Activated T-helper 2 cell treated with anti-CD3 and anti-CD28 coated beads, Interferon-gamma antibody, Interleukin-2, Interleukin-4, amounts not matched to agents 10 μg/mL and 5 μg/mL and 100 μg/mL, durations not matched to agents 14 hours and 24 hours and 36 hours (primary cell): ENCODE measurements at places on chromosomes 6 and 20.
A peak's percentile ranks its signal among the peaks of the same experiment; 100 is the strongest.

DNA sequence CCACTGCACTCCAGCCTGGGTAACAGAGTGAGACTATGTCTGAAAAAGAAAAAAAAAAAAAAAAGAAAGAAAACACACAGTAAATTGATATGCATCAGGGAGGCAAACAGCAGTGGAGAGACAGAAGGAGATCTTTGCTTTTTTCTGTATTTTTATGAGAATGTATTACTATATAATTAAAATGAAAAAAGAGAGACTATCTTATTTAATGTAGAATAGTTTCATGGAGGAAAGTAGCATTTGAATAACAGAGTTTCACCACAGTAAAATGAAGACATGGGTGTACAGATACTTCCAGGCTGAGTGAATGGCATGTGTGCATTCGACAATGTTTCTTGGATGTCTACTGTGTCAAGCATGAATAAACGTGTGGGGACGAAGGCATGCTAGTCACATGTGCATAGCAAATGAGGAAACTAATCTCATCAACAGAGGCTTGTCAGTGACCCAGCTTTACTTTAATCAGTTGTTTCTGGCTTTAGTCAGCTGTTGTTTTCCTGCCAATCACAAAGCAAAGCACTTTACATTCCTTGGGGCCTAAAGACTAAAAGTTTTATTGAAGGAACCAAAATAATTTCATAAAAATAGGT is 55.5 kb upstream of the ARMH2 start:
- no peak for DNase-seq

DNA sequence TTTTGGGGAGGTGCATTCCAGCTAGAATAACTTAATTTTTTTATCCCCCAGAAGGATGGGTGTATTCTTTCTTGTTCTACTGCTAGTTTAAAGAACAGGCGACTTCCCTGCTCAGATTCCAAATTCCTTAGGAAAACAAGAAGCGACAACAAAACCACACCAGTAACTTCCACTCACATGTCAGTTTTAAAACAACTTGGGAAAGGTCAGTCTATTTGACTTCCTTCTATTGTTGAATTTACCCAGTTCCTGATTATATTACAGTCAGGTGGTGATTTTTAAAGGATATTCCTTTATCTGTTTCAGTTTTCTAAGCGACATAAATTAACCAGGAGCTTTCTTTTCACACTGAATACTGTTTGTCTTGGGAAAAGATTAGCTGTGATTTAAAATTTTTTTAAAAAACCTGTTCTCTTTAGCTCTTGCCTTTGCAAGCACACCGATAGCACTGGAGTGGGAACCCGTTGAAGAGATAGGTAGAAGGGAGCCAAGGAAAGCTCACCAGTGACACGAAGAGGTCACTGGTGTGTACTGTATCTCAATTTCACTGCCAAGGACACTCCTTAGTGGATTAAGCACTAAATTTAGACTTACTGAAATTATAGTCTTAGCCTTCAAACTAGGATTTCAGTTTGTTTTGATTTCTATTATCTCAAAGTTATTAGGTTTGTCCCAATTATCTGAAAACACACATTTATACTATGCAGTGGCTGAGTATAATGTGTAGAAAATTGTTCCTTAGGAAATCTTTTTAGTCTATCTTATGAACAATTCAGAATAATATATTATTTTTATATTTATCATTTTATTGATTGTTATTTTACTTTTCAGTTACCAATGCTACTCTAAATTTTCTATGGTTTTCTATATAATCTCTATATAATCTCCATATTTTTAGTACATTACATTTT is 22.3 kb downstream of the MARCKS start:
- DNase-seq, result no peak

DNA sequence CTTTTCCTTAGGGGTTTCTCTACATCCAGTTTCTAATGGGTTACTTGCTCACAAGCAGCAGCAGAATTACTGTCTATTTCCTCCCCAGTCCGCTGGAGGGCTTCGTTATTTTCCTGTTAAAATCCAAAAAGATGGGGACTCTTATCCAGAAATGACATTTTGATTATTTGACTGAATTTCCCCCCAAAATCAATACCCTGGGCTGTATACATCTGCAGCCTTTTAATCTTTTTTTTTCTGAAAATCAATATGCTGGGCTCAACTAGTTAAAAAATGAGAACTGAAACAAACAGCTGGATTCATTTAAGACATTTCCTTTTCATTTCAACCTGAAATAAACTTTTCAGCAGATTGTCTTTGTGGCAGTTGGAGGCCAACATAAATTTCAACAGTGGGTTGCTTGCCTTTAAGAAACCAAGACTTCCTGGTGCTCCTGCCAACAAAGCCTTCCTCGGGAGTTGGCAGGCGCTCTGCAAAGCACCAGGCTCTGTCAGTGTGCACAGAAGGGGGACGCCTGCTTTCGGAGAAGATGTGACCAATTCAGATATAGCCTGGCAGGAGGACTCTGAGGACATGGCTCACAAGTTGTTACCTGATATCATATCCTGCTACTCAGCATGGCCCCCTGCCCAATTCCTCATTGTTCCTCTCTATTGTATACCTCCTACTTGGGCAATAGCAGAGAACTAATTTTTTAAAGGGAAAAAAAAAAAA is 204.7 kb upstream of the ARG1 start:
- no peak for DNase-seq

DNA sequence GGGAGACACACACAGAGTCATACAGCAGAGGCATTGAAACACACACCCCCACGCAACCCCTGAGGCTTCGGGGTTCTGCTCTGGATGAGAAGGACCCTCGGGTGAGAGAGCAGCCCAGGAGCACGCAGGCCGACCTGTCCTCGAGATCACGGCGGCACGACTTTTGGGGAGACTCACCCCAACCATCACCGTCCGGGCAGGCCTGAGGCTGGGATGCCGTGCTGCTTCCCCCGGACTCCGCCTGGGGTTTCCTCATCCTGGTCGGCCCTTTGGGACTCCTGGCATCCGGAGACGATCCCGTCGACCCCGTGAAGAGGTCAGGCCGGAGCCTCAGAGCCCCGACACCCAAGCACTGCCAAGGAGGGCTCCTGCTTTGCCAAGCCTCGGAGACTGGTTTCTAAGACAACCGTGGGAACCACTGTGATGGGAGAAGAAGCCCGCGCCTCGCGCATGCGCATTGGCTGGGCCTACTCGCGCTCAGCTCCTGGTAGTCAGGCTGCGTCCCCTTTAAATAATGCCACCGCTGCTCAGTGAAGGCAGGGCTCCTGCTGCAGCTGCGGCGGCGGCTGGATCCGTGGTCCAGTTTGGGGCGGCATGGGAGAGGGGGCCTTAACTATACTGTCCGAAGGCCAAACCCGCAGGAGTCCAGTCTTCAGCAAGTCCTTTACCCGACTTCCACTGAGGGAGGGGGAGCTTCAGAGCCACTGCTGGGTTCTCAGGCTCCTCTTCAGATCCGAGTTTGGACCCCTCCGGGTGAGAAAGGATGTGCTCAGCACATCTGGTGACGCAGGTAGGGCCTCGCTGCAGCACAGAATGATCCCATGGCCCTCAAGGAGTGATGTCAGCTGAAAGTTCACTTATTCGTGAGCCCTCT is 171.4 kb upstream of the ZNF337 start:
- DNase-seq, result peak; percentile 66

DNA sequence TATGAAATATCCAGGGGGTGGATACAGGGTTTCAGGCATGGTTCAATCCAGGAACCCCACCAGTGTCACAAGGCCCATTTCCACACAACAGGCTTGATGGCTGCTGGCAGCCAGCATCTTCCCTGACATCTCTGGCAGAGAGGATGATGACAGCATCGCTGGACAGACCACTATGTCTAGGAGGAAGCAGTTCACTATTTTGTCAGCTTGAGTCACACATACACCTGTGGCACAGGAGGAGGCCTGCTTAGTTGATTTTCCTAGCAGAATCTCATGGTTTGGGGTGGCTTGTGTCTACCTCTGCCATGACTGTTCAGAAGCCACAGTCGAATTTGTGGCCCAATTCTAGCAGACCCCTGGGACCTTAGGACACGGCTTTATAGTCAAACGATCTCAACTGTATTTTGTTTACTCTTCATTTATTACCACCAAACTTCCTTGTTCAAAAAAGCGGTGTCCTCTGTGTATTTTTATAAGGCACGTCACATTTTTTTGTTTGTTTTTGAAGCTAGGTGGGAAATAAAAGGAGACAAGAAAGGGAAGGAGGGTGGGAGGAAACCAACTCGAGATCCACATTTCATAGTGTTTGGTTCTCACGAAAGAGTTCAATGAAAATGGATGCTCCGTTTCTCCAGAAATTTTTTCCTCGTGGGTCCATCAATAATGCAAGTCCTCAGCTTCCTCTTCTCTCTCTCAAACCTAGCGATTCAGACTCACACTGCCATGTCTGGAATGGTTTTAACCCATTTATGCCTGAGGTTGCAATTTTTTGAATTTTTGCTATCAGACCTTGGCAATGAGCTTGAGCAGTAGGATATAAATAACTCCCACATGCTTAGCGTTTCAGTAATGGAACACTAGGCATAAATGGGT is 94.4 kb downstream of the TOX2 start:
- DNase-seq, result no peak

DNA sequence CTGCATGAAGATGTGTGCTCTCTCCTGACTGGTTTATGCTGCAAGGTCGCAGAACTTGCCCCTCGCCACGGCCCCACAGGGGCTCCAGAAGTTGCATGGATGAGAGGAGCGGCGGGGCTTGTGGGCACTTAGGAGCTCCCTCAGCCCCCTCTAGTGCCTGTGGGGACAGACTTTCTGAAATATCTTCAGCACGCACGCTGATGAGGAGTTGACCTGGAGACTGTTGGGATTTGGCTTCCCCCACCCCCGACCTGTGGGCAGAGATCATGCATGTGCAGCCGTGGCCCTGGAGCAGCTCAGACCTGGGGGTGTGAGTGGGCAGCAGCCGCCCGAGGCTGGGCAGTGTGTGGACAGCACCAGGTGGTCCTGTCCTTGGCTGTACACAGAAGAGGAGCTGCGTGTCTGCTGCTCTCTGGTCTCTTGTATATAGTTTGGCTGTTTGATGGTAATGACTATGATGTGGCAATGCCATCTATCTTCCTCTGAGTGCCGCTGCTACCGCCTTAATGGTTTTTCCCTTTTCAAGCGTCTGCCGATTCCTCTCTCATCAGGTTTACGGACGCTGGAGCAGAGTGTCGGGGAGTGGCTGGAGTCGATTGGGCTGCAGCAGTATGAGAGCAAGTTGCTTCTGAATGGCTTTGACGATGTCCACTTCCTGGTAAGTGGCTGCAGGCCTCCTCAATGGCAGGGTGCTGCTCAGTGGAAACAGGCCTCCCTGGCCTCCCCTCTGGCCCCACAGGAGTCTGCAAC is 81.4 kb downstream of the TCP11 start:
- no peak for DNase-seq

DNA sequence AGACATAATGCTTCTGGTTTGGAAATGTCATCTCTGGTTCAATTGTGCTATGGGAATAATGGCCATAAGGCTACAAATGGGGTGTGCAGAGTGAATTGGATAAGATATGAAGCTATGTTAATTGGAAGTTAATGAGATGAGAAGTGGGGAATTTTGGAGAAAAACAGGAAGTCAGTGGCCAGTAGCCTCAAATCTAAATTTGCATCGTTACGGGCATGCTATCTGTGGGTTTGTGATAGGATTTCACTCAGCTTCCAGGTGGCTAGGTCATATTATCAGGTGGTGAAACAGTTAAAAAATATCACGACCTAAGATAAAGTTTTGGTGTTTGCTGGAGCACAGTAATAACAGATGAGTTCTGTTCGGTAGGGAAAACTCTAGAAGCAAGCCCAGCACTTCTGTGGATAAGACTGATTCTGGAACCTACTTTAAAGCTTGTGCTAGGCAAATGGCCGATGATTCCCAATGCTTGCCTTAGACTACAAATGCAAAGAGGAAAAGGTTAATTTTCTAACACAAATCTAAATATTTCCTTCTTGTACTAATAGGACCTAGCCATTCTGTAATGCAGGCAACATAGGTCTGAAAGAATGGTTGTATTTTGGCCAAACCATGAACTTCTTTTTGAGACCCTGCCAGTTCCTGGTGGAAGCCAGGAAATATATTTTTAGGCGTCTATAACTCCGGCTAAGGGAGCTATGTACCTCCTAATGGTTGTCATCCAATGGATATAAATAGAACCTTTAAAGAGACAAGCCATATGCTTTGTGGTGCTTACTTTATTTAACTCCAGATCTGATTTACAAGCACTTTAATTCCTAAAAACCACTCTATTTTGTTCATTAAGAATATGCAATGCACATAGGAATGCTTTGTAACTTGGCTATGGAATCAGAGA is 111.0 kb downstream of the PLCB1 start:
- no peak for DNase-seq

DNA sequence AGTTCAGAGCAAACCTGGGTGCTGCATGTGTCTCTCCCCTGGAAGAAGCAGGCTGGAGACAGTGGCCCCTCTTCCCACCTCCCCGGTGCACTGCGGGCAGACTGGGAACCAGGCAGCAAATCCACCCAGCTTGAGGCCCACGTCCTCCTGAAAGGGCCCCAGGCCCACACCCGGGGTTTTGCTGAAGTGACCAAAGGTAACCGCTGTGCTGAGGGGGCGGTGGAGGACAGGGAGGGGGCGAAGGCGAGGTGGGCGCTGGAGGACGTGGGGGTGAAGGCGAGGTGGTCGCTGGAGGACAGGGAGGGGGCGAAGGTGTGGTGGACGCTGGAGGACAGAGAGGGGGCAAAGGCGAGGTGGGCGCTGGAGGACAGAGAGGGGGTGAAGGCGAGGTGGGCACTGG is 1.8 kb upstream of the BIRC7 start:
- no peak for DNase-seq

GRCh38 chr6:31740397-31741223 is 805 bp downstream of the MSH5 start:
- no peak for DNase-seq

GRCh38 chr6:26205625-26206574 is 118.7 kb downstream of the HFE start:
- DNase-seq, result no peak

GRCh38 chr20:38084425-38084951 is 50.9 kb downstream of the RPRD1B start:
- no peak for DNase-seq

- DNase-seq, result no peak
Observed at GRCh38 chr20:61683721-61684120, 382.0 kb downstream of the TAF4 start.

DNA sequence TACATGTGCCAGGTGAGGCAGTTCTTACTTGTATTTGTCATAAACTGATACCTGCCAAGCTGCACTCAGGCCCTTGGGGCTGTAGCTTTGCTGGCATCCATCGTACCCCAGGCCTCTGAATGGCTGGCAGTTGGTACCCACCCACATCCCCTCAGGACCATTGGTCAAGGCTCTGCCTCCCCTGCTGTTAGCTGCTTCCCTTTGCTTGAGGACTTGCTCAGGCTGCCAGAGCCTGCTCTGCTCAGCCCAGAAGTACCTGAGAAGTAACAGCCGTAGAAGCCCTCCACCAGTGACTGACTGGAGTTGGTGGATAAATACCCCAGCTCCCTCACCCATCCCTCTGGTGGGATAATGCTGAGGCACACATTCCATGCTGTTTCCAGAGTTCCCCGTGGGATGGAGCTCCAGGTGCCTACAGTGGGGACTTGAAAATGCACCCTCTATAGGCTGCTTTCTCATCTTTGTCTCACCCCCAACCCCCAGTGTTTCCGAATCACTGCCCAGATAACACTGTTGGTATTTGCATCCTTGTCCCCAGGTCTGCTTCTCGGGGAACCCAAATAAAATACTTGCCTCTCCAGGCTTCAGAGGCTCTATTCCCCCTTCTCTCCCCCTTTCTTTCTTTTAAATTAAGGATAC is 7.3 kb downstream of the EBF4 start:
- no peak for DNase-seq
